ENCODE measurements at places on chromosomes 2 and 18.
A peak's percentile ranks its signal among the peaks of the same experiment; 100 is the strongest.

- no peak for ATAC-seq
Observed at GRCh38 chr2:146094185-146094584, 1574.3 kb upstream of the ZEB2 start.

GRCh38 chr18:40018266-40018665, 1936.8 kb upstream of the PIK3C3 start:
- no peak for ATAC-seq

GRCh38 chr2:33694904-33695303, 95.8 kb upstream of the FAM98A start:
- ATAC-seq: no peak

DNA sequence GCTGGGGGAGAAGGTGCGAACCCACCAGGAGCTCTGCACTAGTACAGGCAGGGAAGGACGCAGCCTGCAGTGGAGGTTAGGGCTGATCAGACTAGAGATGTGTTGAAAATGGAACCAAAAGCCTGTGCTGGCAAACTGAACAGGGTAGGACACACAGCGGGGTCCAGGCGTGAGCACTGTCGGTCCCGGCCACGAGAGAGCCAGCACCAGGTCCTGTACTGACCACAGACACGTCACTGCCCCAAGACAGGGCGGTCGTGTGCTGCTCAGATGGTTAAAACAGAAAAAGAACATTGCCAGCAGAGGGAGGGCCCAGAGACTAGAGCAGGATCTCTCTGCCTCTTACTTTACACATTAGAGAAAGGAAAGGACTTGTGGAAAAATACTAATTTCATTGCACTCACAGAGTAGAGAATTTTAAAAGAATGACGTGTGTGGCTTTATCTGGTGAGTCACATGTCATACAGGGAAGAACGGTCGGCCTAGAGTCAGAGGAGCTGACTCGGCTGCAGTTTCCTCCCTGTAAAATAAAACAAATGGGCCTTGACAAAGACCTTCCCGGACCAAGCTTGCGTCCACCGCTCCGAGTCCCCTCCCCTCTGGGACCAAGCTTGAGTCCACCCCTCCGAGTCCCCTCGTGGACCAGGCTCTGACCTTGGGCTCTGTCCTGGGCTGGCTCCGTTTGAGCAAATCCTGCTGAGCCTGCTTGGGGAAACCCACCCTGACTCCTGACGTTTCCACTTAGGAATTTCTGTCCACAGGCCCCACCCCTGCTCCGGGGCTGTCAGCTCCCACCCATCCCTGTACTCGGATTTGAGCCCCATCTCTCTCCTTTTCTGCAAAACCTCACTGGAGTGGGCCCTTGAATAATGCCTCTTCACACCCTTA, 16.7 kb upstream of the ADI1 start:
- ATAC-seq: peak; percentile 86

GRCh38 chr2:5851410-5851809, 159.2 kb downstream of the SOX11 start:
- no peak for ATAC-seq

DNA sequence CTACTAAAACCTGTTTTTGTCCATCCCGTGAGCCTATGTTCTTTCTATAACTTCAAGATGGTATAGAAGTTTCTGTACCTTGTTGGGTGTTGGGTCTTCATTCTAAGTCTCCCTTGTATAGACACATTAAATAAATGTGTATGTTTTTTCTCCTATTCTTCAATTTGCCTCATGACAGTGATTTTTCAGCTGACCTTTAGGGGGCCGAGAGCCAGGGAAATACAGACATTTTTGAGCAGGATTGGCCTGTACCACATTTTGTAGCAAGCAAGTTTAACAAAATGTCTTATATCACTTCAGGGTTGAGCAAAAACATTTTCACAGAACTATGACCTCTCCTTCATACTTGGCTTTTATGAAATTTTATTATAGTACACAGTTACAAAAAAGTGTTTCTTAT, 495.4 kb upstream of the CDH7 start:
- ATAC-seq: no peak

GRCh38 chr2:28638102-28638501, 113.5 kb upstream of the PPP1CB start:
- ATAC-seq: no peak

DNA sequence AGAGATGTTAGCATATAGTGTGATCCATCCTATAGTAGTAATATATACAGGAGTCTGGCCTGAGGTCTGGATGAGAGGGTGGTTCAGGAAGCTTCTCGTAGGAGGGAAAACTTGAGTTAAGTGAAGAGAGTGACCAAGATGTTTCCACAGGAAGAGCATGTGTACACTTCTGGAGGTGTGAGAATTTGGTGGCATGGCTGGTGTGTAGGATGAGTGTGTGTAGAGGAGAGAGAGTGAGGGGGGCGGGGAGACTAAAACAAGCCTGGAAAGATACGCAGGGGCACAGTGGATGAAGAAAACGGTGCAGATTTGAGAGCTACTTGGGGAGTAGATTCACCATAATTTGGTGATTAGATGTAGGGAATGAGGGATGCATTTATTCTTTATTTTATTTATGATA, 43.5 kb upstream of the CTLA4 start:
- no peak for ATAC-seq

DNA sequence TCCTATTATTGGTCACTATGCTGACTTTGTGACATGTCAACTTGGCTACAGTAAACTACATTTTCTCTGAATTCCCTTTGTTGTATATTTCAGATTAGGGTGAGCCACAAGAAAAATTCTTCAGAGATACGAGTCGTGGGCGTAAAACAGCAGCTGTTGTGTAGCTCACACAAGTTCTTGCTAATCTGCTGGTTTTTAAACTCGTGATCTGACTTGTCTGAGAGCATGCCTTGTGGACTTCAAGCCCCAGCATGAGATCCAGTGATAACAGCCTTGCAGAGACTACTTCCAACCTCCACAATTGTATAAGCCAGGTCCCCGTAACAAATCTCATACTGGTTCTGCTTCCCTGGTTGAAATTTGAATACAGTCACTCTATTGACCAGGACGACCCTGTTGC, 259.8 kb upstream of the LYPD1 start:
- ATAC-seq: no peak

GRCh38 chr2:144307711-144308110, 212.2 kb downstream of the ZEB2 start:
- no peak for ATAC-seq

DNA sequence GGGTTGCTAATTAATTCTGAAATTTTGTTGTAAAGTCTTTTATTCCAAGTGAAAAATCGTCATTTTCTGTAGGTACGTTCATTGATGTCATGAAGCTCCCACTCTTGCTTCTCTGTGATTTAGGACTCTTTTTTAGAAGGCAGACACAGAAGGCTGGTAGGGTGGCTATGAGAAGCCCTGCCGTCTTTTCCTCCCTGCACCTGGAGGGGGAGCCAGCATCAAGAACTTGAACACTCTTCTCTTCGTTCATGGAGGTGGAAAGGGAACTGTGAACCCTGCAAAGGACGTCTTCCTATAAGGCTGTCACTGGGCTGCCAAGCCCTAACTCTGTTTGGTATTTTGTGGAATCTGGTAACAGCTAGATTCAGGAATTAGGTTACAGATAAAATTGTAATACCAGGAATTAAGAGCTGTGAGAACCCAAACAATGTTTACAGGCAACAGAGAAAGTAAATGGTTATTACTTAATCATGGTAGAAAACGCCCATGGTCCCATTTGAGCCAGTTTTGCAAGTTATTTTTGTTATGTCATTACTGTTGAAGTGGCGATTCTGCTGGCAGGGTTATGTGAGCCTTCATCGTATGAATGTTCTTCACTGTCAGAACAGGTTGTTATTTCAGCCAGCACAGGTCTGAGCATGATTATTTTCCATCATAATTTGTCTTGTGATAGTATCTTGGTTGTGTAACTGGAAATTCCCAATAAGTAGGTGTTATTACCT, 112.2 kb downstream of the OSBPL6 start:
- ATAC-seq: no peak

Measured in motor neuron (in vitro differentiated cells).